SK-N-SH (cell line): ENCODE measurements at places on chromosomes 6 and 20. TPM values are rescaled to one million over a fixed set of nuclear protein-coding genes. Genes with fewer than 3 reads are reported as not detected.

Gene CALHM5
- polyA plus RNA-seq, result 0.38 and 0.55 TPM in 2 replicates

Gene HLA-DOA
- not detected in 2 replicates for polyA plus RNA-seq

DNA sequence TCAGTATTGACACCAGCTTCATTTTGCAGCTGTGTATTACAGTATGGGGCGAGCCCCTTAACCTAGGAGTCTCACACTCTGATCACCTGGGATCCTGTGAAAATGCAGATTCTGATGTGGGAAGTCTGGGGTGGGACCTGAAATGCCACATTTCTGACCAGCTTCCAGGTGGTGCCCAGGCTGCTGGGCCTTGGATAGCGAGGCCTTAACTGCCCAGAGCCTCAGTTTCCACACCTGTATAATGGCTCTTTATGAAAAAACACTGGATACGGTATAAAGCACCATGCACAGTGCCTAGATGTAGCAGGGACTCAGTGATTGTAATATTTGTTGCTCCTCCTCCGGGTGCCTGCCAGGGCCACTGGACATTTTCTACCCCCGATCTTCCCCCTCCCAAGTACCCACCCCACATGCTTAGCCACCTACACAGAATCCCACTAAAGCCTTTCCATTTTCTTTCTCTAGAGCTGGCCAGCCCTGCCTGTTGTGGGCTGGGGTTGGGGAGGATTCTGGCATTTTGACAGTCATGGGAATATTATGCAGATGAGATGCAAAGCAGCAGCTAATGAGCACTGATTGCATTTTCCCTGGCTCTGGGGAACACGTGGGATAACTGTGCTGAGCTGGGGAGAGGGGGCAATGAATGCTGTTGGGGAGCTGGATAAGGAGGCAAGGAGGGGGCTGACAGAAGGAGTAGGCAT lies 44.8 kb downstream of the SPDEF start:
- H3K4me1 ChIP-seq, result no peaks in the 10 kb centered on the region
- H3K36me3 ChIP-seq, result no peaks in the 10 kb centered on the region
- no peak overlapping the region for H3K27ac ChIP-seq
- no peak for DNase-seq

GRCh38 chr20:32438331-32438858 lies 80.3 kb downstream of the ASXL1 start:
- H3K36me3 ChIP-seq, result peaks cover 88% of the 10 kb centered on the region
- H3K27ac ChIP-seq, result peak overlapping the region; percentile 10; the same call in 1 of the 2 replicates
- no peak for DNase-seq
- H3K4me1 ChIP-seq, result no peaks in the 10 kb centered on the region
- no peak overlapping the region for H3K4me3 ChIP-seq
- H3K27me3 ChIP-seq, result no peaks in the 10 kb centered on the region

DNA sequence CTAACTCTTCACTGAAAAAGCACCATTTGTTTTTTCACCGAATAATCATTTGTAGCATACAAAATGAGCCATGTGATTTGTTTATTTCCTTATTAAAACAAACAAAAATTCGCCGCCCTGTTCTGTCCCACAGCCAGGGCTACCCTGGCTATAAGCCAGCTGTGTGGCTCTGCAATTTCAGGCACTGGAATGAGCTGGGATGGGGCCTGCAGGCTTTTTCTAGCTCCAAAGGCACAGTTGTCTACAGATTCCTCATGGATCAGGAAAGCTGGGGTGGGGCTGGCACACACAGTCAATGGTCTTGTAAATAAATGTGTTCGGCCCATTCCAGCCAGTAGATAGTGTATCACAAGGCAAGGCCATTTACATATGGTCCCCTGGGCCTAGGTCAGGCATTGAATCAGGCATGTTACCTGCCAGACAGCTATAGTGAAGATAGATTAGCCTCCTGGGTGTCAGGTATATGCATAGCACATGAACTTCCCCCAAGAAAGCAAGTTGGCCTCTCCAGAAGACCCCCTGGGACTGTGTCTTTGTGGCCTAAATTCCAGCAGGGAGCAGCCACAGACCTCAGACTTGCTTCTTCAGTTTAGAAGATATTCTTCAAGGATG lies 608.9 kb downstream of the MAFB start:
- DNase-seq, result no peak
- no peaks in the 10 kb centered on the region for H3K27me3 ChIP-seq
- no peak overlapping the region for H3K27ac ChIP-seq

DNA sequence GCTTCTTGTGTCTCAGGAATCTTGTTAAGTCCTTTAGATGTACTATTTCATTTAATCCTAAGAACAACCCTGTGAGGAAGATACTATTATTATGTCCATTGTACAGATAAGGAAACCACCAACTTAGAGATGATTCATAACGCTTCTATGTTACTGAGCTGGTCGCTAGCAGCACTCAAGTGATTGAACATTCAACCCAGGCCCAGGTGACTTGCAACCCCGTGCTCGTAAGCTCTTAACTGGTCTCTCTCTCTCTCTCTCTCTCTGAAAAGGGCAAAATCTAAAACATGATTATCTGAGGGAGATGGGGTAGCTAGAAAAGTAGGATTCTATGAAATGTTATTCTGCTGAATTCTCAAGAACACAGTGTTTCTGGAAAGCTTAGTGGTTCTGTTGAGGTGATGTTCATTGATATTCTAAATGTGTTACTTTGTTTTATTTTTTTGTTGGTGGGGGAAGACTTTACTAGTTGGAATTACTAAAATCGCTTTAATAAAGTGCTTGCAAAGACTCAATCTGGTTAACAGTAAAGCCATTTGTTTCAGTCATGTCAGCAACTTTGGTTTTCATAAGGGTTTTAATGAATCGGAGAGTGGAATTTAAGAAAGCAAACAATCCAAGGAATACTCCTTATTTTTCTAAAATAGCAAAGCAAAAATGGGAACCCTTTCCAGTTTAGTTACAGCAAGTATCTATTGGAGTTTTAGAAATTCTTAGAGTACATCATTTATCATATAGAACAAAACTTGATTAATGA lies 265.0 kb upstream of the TAB2 start:
- H3K27ac ChIP-seq, result no peak overlapping the region
- no peak overlapping the region for H3K4me3 ChIP-seq
- H3K4me1 ChIP-seq, result no peaks in the 10 kb centered on the region; the same call in 1 of the 2 replicates
- H3K27me3 ChIP-seq, result no peaks in the 10 kb centered on the region

DNA sequence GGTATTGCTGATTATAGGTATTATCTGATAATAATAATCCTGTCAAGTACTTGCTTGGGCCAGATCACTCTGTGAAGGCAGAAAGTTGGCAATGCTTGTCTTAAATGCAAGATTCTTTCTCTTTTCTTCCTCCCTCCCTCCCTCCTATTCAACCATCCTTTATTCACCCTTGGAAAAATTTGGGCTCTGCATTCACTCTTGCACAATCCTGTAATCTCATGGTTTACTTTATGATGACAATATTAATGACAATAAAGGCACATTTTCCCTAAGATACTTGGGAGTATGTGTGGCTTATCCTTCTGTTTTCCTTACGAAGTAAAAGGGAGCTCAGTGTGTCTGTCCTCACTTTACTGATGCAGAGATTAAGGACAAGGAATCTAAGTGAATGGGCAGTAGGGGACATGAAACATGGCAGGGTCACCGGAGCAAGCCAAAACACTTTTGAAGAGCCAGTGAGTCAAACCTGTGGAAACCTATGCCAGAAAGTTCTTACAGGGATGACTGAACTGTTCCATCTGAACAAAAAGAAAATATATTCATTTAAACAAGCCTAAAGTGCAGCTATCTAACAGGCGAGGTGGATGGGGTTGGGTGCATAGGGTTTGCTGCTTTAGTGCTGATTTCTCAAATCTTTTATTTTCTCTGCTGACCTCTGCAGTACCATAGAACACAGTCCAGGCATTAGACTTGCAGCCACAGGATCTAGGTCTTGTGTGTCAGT lies 14.6 kb upstream of the RIPOR2 start:
- no peak overlapping the region for H3K4me3 ChIP-seq
- H3K36me3 ChIP-seq, result no peaks in the 10 kb centered on the region
- no peak overlapping the region for H3K27ac ChIP-seq
- no peaks in the 10 kb centered on the region for H3K4me1 ChIP-seq
- no peaks in the 10 kb centered on the region; the same call in 1 of the 2 replicates for H3K27me3 ChIP-seq
- DNase-seq, result no peak

- no peak overlapping the region for H3K27ac ChIP-seq
- peaks cover 4% of the 10 kb centered on the region; the same call in 1 of the 2 replicates for H3K4me1 ChIP-seq
- peak overlapping the region; percentile 66 for H3K4me3 ChIP-seq
- H3K36me3 ChIP-seq, result peaks cover 10% of the 10 kb centered on the region
Measured at GRCh38 chr6:33213989-33214335, 5.7 kb downstream of the RING1 start.
